ENCODE measurements at places on chromosomes 2 and 18. TPM values are rescaled to one million over a fixed set of nuclear protein-coding genes. Genes with fewer than 3 reads are reported as not detected.

DNA sequence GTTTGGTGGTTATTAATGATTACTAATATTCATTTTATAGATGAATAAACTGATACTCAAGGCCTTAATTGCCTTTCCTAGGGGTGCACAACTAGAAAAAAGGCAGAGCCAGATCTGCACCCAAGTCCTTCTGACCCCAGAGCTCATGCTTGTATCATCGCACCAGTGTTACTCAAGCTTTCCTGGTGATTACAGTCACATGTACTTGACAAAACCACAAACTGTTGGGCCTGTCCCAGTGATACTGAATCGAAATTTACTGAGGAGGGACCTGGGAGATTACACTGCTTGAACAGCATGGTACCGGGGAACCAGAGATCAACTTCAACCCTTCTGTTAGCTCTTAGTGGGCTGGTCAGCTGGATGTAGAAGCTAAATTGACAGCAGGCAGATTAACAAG, 33.7 kb downstream of the FASTKD2 start:
- peak; percentile 30 for DNase-seq
- no peak overlapping the region for H3K4me3 ChIP-seq
- no peaks in the 10 kb centered on the region for H3K27me3 ChIP-seq

DNA sequence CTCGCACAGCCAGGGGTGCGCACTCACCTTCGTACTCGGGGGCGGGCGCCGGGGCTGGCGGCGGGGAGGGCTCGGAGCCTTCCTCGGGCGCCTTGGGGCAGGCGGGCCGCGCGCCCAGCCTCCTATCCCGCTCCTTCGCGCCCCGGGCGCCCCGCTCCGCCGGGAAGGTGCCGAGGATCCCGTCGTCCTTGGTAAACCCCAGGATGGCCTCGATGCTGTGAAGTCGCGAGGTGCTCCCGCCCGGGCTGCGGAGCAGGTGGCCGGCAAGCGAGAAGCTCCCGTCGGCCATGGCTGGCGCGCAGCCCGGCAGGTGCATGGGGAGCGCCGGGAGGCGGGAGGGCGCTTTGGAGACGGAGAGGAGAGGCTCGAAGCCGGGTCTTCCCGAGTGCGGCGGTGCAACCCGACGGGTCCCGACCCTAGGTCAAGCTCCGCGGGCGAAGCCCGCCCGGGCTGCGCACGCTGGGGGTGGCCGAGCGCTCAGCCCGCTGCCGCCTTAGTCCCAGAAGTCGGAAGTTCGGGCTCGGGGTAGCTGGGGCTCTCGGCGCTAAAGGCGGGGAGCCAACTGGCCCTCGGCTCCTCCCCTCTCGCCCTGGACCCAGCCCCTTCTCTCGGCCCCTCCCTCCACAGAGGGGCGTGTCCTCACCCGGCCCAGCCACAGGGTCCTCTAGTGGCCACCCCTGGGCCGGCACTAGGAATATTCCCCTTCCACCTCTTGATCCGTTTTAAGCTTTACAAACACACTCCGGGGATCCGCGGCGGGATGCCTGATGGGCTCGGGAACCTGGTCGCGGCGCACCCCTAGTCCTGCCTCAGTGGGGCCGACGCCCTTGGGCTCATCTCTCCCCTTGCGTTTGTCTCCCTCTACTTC, at the start of gene RAX:
Gene RAX (minus strand): TSS at position 564 of the 868 bp plus-strand sequence. CDS start 248 bp downstream, at position 316.
- H3K4me1 ChIP-seq: peaks cover 23% of the 10 kb centered on the region
- peak; percentile 65 for DNase-seq
- H3K36me3 ChIP-seq: no peaks in the 10 kb centered on the region
- H3K4me3 ChIP-seq: peak within 1 kb of the TSS; percentile 8

GRCh38 chr2:202758604-202759003, 113.0 kb downstream of the ICA1L start:
- DNase-seq: no peak
- H3K4me1 ChIP-seq: peaks cover 44% of the 10 kb centered on the region
- H3K36me3 ChIP-seq: peaks cover 47% of the 10 kb centered on the region
- H3K4me3 ChIP-seq: no peak overlapping the region
- H3K27me3 ChIP-seq: no peaks in the 10 kb centered on the region

DNA sequence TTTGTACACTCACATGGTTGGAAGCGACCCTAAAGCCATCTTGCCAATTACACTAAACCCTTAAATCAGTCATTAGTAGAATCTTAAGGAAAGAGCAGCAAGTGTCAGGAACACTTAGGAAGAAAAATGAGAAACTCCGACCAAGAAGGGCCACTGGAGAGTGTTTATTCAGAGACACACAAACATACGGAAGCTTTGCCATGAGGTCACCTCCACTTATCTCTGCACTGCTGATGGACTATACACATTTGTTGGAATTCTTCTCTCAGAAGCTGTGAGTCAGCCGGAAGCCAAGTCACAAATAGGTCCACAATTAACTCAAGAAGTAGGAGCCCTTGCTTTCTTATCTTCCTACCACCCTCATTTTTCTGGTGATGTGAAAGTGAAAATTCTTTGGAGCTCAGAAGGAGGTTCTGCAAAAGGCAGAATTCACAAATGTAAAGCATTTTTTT, 21.6 kb downstream of the BMP10 start:
- no peak overlapping the region for H3K27ac ChIP-seq
- H3K4me1 ChIP-seq: no peaks in the 10 kb centered on the region
- no peak for DNase-seq
- peaks cover 13% of the 10 kb centered on the region for H3K27me3 ChIP-seq
- no peak overlapping the region for H3K4me3 ChIP-seq

- H3K4me3 ChIP-seq: no peak overlapping the region
- H3K36me3 ChIP-seq: no peaks in the 10 kb centered on the region
- H3K27ac ChIP-seq: no peak overlapping the region
- no peak for DNase-seq
These were observed 33.2 kb upstream of the RAPGEF4 start for GRCh38 chr2:172702451-172702850.

DNA sequence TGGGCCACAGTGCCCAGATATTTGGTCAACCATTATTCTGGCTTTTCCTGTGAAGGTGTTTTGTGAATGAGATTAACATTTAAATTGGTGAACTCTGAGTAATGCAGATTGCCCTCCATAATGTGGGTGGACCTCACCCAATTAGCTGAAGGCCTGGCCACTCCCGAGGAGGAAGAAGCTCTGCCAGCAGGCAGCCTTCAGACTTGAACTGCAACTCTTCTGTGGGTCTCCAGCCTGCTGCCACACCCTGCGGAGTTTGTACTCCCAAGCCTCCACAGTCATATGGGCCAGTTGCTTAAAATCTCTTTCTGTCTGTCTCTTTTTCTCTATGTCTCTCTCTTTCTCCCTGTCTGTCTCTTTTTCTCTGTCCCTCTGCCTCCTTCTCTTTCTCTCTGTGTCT, 262.7 kb downstream of the MYCN start:
- H3K27ac ChIP-seq: no peak overlapping the region
- DNase-seq: no peak
- no peaks in the 10 kb centered on the region for H3K4me1 ChIP-seq
- no peak overlapping the region for H3K4me3 ChIP-seq
- no peaks in the 10 kb centered on the region for H3K36me3 ChIP-seq

DNA sequence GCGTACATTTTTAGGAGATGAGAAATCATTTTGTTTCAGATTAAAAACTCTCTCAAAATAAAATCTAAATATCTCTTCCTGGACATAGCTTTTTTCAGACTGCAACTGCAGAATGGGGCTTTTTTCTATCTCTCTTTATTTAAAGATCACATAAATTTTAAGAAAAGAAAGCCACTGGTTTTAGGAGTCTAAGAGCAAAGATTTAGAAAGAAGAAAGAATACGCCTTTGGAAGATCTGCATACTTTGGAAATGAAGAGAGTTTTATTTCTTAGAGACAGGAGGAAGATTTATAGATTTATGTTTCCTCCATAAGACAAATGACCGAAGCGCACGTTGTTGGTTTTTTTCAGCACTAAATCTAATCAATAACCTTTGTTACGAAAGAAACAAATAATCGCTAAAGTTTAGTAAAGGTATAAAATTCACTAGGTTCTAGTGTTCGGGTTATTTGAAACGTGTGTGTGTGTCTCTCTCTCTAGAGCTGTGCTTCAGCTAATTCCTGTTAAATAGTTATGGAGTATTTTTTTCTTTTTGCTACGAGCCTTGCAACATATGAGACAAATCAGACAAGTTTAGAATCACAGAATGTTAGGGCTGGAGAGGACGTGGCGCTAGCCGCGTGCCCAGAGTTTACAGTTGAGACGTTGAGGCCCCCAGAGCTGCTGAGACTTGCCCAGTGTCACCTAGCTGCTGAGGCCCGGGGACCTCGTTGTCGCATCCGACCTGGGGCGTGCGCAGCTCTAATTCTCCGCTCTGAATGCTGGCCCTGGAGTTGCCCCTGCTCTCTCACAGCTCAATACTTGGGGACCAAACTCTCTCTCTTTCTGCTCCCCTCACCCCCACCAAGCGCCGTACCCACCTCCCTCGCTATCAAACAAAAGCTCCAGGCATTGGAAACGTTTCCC, 69.9 kb downstream of the CTAGE1 start:
- no peaks in the 10 kb centered on the region for H3K36me3 ChIP-seq
- DNase-seq: peak; percentile 15
- H3K4me3 ChIP-seq: peak overlapping the region; percentile 52
- H3K27ac ChIP-seq: no peak overlapping the region
- peaks cover 6% of the 10 kb centered on the region for H3K4me1 ChIP-seq

GRCh38 chr2:62196278-62196901, 475 bp downstream of the B3GNT2 start:
- peak overlapping the region; percentile 92 for H3K4me3 ChIP-seq
- H3K27ac ChIP-seq: peak overlapping the region; percentile 92
- peak; percentile 79 for DNase-seq
- H3K36me3 ChIP-seq: peaks cover 12% of the 10 kb centered on the region
- H3K4me1 ChIP-seq: peaks cover 36% of the 10 kb centered on the region

DNA sequence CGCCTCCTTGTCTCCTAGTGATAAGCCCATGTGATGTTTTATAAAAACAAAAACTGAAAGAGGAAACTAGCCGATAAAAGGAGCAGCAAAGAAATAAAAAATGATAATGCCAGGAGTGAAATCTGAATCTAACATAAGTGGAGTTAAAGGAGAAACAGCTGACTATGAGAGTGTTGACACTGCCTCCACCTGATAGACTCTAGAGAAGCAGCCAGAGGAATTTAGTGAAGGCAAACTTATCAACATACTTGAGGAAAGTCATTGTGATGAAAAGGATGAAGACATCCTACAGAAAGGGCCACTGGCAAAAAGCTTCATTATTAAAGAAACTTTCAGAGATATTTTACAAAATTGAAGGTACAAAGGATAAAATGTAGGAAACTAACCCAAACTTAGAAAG, 1.9 kb downstream of the M1AP start:
- no peak overlapping the region for H3K27ac ChIP-seq
- H3K27me3 ChIP-seq: peaks cover 32% of the 10 kb centered on the region
- peaks cover 2% of the 10 kb centered on the region for H3K4me1 ChIP-seq
- no peak overlapping the region for H3K4me3 ChIP-seq
- no peaks in the 10 kb centered on the region for H3K36me3 ChIP-seq

DNA sequence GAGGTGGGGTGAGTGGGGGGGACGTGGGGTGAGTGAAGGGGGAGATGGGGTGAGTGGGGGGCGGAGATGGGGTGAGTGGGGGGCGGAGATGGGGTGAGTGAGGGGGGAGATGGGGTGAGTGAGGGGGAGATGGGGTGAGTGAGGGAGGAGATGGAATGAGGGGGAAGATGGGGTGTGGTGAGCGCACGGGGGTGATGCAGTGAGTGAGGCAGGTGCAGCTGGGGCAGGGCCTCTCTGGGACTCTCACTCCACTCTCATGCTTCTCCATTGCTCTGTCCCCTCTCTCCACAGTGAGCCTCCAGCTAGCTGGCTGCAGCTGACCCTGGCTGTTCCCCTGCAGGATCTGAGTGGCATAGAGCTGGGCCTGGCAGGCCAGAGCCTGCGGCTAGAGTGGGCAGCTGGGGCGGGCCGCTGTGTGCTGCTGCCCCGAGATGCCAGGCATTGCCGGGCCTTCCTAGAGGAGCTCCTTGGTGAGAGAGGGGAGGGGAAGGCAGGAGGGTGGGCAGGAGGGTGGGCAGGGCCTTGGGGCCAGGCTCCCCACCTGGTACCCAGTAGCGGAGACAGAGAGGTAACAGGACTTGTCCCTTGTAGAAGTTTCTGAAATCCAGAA, 13.9 kb upstream of the SLC4A3 start:
- no peaks in the 10 kb centered on the region for H3K27me3 ChIP-seq
- H3K4me1 ChIP-seq: peaks cover 10% of the 10 kb centered on the region
- H3K4me3 ChIP-seq: no peak overlapping the region
- H3K27ac ChIP-seq: no peak overlapping the region
- DNase-seq: no peak

DNA sequence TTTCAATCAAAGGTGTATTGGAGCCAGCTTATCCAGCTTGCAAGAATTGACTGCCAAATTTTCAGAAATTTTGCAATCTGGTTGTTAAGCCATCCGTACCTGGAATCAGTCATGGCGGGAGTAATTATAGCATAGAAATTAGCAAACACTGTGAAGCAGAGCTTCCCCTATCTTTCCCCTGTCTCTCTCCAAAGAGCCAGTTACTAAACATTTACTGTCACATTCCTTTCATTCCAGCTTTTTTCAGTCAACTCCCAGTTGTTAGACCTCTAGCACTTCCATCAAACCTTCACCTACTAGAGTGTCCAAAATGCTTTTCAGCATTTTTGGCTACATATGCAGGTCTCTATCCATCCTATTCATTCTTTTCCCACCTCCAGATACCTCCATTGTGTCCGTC, 137.4 kb downstream of the MC4R start:
- H3K4me3 ChIP-seq: no peak overlapping the region
- no peak overlapping the region for H3K27ac ChIP-seq
- no peaks in the 10 kb centered on the region for H3K4me1 ChIP-seq
- no peaks in the 10 kb centered on the region for H3K36me3 ChIP-seq
- no peaks in the 10 kb centered on the region for H3K27me3 ChIP-seq

DNA sequence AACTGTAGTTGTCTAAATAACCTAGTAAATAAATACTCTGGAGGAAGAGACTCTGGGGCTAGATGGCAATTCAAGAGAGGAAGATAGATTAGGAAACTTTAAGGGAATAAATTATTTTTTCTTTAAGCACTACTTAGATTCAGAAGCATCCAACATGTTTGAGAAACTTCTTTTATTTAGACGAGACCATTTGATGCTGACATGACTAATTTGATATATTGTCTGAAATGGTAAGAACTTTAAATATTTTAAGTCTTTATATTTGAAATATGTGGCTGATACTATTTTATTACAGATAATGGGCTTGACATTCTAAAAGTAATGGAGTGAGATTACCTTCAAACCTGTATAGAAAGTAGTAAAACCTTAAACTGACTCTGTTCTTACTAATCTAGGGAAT, 36.4 kb downstream of the PPIG start:
- H3K27ac ChIP-seq: peak overlapping the region; percentile 21
- peaks cover 18% of the 10 kb centered on the region for H3K4me1 ChIP-seq
- H3K4me3 ChIP-seq: no peak overlapping the region
- no peak for DNase-seq
- no peaks in the 10 kb centered on the region for H3K27me3 ChIP-seq
- H3K36me3 ChIP-seq: peaks cover 70% of the 10 kb centered on the region

DNA sequence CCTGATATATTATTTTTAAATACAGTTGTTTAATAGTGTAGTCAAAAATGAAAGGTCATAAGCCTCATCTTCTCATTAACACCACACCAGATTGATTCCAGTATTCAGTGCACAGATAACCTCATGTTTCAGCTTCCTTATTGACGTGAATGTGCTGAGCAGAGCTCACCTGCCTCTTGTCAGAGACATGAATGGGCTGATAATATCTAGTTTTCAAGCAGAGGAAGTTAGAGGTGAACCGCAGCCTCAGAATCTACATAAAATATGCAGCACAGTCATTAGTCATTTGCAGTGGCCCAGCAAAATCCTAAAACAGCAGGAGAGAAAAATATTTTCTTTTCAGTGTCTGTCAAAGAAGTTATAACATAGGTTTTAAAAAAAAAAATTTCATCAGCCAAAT, 216.2 kb downstream of the GBX2 start:
- H3K36me3 ChIP-seq: no peaks in the 10 kb centered on the region
- peak; percentile 65 for DNase-seq
- peaks cover 19% of the 10 kb centered on the region for H3K4me1 ChIP-seq
- H3K4me3 ChIP-seq: no peak overlapping the region
- no peak overlapping the region for H3K27ac ChIP-seq

The ARHGEF4 gene
- 1.9 TPM for total RNA-seq

The SERPINB3 gene
- total RNA-seq: not detected

The ITGA6 gene
- total RNA-seq: 7.8 TPM

The EVA1A gene
- total RNA-seq: not detected

The CREG2 gene
- total RNA-seq: not detected

The SPRED2 gene
- 7.9 TPM for total RNA-seq

Measured in activated CD4-positive, alpha-beta T cell treated with anti-CD3 and anti-CD28 coated beads for 36 hours (primary cell).